ENCODE measurements at places on chromosomes 7 and 10.

DNA sequence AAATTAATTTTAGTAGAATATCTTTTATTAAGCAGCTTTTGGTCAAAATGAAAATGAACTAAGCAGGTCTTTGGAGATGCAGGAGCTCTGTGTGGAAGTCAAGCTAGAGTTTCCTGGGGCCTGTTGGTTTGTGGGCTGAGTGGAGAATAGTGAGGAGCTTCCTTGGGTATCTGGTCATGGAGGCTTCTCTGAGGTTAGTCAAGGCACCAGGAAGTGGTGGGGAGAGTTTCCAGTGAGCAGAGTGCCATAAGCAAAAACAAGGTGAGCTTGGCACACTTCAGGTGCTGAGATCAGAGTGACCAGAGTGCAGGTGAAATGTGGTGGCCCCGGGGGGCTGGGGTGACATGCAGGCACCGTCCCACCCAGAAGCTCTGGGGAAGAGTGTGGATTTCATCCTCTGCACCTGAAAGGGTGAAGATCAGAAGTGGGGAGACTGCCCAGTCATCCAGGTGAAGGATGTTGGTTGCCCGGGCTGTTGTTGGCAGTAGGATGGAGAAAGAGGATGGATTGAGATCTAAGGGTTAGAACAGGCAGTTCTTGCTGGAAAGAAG, 77.4 kb downstream of the WDR37 start:
- DNase-seq = no peak

DNA sequence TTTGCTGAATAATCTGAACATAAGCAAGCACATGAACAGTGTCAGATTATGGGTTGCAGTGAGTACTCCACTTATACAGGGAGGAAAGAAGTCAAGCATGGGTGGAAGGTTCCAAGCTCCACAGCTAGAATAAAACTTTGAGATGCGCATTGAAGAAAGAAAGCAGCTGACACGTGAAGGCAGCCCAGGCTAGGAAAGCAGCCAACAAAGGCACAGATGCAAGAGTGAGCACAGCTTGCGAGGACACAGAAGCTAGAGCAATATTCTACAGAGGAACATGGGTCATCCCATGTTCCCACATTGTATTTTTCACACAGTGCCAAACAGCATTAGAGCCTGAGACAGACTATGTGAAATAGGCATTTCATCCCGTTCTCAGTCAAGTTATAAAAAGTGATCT, 194.6 kb upstream of the TBX20 start:
- DNase-seq = no peak

- DNase-seq = no peak
These were observed 26.1 kb downstream of the FAM53B start for GRCh38 chr10:124717911-124718741.

DNA sequence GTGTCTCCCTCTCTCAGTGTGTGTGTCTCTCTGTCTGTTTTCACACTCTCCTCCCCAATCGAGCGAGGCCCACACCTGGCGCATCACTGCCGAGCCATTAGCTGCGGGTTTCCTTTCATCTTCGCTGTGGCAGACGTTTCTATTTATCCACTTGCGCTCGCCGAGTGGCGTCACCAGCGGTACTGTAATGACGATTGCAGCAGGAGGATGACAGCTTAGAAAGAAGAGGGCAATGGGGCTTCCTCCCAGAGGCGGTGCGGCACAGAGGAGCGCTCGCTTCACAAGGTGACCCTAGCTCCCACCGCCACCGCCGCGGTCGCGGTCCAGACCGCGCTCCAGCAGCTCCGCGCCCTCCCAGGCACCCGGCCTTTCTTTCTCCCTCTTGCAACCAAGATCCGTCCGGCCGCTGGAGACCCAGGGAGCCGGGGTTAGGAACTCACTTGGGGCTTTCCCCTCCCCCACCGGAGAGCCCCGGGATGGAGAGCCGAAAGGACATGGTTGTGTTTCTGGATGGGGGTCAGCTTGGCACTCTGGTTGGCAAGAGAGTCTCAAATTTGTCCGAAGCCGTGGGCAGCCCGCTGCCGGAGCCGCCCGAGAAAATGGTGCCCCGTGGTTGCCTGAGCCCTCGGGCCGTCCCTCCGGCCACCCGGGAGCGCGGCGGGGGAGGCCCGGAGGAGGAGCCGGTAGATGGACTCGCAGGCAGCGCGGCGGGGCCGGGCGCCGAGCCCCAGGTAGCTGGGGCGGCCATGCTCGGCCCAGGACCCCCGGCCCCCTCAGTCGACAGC, at the start of gene EVX1:
TSS of gene EVX1 (plus strand) at position 248 of the 785 bp plus-strand sequence. CDS start at position 477, 229 bp downstream.
- no peak for DNase-seq

GRCh38 chr7:90595801-90596670, at the start of gene CDK14:
TSS of gene CDK14 (plus strand) at chr7:90596321. CDS start at chr7:90596628, 307 bp downstream.
- DNase-seq = peak; percentile 24

DNA sequence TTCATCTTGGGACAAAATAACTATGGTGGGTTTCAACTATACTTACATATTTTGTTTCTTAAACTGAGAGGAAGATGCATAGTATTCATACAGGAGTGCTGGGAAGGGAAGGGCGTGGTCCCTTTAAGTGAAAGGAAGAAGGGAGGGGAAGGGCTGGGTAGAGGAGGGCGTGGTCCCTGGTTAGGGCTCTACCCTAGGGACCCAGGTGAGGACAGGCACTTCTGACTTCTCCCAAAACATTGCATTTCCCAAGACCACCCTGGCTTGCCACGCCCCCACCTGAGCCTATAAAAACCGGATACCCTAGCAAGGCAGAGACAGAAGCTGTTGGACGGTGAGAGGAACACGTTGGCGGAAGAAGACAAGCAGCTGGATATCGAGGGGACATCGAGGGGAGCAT, 157.6 kb upstream of the PLXNA4 start:
- DNase-seq = no peak

DNA sequence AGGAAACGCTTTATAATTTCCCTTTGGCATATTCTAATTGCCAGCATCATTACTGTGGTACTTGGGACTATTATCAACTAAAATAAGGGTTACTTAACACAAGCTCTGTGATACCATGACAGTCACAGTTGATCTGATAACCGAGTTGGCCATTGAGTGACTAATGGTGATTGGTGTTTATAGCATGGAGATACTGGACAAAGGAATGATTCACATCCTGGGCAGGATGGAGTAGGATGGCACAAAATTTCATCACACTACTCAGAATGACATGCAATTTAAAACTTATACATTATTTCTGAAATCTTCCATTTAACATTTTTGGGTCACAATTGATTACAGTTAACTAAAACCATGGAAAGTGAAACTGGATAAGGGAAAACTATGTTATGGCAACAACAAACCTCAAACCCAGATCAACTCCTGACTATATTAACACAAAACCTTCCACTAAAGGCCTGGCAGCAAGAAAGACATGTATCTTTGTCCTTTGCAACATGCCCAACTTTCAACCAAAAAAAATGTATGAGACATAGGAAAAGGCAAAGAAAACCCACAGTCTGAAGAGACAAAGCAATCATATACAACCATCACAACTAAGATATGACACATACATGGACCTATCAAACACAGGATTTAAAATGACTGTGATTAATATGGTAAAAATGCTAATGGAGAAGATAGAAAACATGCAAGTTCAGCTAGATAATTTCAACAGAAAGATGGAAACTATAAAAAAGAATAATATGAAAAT, 208.5 kb upstream of the NRP1 start:
- no peak for DNase-seq

DNA sequence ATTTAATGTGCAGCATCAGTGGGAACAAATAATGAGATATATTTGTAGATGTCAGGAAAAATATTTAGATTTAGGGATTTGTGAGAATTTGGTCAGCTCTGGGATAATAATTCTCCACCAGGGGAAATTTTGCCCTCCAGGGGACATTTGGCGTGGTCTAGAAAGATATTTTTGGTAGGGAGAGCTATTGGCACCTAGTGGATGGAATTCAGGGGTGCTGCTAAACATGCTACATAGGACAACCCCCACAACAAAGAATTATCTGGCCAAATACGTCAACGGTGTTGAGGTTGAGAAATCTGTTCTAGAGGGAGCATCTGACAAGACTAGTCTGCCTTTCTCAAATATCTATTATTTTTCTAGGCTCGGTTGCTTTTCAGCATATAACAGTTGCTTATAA, 2.1 kb downstream of the ADK start:
- no peak for DNase-seq

GRCh38 chr10:47152861-47153349, 147.1 kb upstream of the GDF10 start:
- DNase-seq = no peak

DNA sequence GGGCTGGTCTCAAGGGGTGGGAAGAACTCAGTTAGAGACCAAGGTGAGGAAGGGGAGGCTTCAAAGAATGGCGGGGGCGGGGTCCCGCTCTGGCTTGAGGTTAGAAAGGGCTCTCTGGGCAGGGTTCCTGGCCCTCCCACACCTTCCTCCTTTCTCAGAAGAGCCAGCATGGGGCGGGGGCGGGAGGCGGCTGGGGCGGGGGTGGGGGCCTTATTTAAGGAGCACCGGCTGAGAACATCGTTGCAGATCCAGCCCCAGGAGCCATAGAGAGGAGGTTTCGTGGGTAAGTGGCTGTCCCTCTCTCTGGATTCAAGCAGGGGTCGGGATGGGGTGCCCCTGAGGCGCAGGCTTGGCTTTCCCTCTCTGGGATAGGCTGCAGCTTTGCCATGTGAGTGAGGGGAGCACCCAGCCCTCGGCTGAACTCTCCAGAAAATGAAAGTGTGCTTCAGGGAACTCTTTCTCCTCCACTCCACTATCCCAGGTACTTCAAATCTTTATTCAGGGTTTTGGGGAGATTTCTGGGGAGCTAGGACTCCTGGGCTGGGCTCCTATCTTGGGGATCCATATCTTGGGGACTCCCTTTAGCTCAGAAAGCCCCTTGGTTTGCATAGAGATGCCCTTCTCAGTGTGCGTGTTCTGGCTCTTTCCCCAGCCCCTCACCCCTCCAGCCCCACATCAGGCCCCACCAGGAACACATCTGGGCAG, 3.3 kb upstream of the CUEDC2 start:
- DNase-seq = no peak

DNA sequence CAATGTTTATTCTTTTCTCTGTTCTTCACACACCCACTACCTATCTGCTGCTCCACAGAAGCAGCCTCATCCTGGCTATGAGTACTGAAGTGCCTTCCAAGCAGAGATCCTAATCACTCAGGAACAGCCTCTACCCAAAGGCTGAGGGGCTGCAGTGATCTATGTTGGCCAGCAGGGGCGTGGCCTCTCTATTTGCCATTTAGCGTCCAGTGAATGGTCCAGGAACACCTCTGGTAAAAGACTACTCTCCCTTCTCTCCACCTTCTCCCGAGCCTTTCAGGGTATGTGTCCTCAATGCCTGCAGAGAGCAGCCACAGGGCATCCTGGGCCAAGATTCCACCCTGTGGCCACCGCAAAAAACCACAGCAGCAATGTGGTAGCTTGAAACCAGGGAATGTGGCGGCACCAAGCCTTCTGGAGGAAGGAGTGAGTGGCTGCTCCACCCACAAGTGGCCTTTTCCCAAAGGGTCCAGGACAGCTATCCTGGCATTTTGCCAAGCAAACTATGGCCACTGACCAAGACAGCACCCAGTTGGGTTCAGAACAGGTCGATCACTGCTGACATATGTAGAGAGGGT, 70.9 kb downstream of the SYPL1 start:
- no peak for DNase-seq

- no peak for DNase-seq
These were observed 41.2 kb downstream of the ZCCHC24 start for GRCh38 chr10:79404231-79404609.

GRCh38 chr10:118504467-118505205, 90.8 kb downstream of the PRLHR start:
- DNase-seq = no peak

GRCh38 chr10:14507176-14507575, 176.5 kb upstream of the FRMD4A start:
- DNase-seq = no peak

- DNase-seq = no peak
These were observed 25.5 kb downstream of the FAM107B start for GRCh38 chr10:14749070-14749809.

- DNase-seq = no peak
These were observed 1.2 kb upstream of the TFR2 start for GRCh38 chr7:100642534-100642907.

GRCh38 chr10:68099736-68100135, 9.6 kb upstream of the MYPN start:
- DNase-seq = no peak

DNA sequence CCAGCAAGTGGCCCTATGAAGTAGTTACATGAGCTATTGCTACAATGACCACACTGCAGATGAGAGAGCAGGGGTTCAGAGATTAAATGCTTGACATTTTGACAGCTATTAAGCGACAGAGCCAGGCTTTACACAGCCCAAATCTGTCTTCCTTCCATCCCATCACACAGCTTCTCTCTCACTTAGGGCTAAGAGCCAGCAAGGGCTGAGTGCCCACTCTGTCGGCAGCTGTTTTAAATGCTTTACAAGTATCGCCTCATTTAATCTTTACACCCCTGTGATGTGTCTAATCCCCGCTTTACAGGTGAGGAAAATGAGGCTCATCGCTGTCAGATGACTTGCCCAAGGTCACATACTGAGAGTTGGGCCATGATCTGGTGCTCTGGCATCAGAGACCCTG, 15.2 kb upstream of the OPALIN start:
- DNase-seq = no peak

DNA sequence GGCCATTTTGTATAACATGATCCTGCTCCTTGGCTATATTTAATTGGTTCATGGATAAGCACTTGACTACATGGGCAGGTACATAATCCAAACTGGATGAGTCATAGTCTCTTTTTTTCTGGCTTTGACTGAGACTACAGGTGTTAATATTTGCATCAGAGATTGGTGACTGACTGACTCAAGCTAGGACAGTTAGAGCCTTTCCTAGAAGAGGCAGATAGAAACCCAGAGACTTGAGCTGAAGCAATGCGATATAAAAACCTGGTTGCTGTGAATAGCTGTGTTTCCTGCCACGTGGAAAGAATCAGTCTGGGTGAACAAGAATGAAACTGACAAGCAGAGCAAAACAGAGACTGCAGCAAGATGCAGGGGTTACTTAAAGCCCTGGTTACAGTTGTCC, 81.0 kb downstream of the SAMD9 start:
- DNase-seq = no peak

GRCh38 chr7:86933295-86933845, 126.1 kb downstream of the ELAPOR2 start:
- no peak for DNase-seq

- no peak for DNase-seq
These were observed 106.9 kb upstream of the CSTF2T start for GRCh38 chr10:51806079-51806835.

- no peak for DNase-seq
These were observed 175.4 kb upstream of the AHR start for GRCh38 chr7:17123020-17123419.

- DNase-seq = no peak
These were observed 55.3 kb downstream of the TCF7L2 start for GRCh38 chr10:113005380-113005779.

DNA sequence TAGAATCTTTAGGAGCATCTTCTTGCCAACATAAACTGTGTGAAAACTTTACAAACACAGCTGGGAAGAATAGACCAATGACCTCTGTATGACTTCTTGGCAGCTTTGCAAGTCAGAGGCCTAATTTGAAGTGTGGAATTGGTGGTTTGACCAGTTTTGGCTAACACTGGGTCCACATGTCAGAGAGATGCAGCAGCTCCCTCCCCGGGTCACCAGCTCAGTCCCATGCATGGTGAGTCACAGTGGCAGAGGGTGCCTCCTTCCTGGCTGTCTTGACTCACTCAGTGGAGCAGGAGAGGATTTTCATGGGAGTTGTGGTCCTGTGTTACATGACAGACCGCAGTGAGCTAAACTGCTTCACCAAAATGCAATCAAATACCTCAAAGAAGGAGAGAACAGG, 8.2 kb upstream of the STARD3NL start:
- no peak for DNase-seq

All from NCI-H1048 (cell line).